ENCODE measurements at places on chromosomes 4 and X.

- DNase-seq, result no peak
These were observed 205.7 kb upstream of the BCOR start for GRCh38 chrX:40303256-40304077.

DNA sequence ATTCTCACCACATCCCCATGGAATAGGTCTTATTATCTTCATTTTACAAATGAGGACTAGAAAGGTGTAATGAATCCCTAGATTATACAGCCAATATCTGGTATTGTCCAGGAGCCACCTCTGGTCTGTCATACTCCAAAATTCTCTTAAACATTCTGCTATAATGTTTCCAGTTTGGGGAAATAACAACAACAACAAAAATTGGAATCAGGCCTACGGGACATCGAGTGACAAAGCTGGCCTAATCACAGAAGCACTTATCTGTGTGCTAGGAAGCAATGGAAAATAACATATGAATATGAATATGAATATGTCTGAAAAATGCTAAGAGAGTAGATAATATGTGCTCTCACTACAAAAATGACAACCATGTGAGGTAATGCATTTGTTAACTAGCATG, 264.1 kb downstream of the GASK1B start:
- DNase-seq, result no peak

- no peak for DNase-seq
These were observed 87.3 kb downstream of the LCORL start for GRCh38 chr4:17934286-17934685.

DNA sequence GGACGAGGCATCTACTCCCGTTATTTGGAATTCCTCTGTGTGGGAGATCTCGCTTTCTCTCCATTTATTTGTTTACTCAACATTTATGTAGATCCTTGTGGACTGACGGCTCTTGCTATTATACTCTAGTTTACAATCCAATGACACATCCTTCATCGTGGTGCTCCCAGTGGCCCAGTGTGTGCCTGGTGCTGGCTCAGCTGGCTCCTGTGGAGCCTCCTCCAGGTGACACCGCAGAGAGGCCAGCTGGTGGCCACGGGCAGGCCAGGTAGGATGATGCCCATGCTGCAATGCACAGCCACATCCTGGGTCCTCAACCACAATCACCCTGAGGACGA, 84.0 kb upstream of the AFAP1 start:
- no peak for DNase-seq

- DNase-seq, result no peak
These were observed 181.2 kb upstream of the ETNPPL start for GRCh38 chr4:108943976-108944591.

Data from stimulated activated CD8-positive, alpha-beta memory T cell treated with anti-CD3 and anti-CD28 coated beads, Interleukin-4, amount 100 ng/mL, for 4 hours (primary cell).